AG09319 (cell line): ENCODE measurements at places on chromosomes 6 and 20.

DNA sequence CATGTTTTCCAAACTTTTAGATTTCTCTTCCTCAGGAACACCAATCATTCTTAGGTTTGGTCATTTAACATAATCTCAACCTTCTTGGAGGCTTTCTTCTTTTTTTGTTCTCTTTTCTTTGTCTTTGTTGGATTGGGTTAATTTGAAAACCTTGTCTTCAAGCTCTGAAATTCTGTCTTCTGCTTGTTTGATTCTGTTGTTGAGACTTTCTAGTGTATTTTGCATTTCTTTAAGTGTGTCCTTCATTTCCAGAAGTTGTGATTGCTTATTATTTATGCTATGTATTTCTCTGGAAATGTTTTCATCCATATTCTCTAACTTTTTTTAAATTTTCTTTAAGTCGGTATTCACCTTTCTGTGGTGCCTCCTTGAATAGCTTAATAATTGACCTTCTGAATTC is 42.2 kb downstream of the STMND1 start:
- no peak for DNase-seq

DNA sequence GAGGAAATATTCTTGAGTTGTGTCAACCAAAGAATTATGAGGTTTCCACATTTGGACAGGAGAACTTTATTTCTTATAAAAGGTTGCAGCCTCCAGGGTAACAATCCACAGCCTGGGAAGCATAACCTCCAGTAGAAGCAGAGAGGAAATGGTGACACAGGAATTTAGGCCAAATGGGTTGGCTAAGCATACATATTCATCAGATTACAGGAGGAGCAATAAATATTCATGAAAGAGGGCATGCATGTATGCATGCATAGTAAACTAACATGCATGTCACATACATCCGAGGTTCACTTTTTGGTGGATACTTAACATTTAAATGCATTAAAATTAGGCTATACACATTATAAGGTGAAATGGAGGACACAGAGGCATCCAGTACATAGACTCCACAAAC is 55.7 kb upstream of the NT5E start:
- no peak for DNase-seq

DNA sequence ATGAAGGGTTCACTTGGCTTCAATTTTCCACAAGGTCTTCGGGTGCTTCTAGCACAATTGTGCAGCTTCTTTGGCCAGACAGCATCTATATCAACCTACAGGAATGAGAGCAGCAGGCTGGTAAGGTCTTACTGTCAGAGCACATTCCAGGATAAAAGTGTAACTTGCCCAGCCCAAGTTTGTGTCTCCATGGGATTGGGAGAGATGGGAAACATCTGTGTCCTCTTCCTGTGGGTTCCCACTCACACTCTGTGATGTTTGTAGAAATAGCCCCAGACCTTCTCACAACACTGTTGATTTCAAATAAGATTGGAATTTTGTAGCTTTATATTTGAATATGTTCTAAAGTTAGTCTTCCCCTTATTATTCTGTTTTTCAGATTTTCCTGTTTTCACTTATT is 83.4 kb upstream of the RGS17 start:
- DNase-seq: no peak

- DNase-seq: no peak
These were observed 41.9 kb upstream of the CTNNBL1 start for GRCh38 chr20:37651932-37652331.

DNA sequence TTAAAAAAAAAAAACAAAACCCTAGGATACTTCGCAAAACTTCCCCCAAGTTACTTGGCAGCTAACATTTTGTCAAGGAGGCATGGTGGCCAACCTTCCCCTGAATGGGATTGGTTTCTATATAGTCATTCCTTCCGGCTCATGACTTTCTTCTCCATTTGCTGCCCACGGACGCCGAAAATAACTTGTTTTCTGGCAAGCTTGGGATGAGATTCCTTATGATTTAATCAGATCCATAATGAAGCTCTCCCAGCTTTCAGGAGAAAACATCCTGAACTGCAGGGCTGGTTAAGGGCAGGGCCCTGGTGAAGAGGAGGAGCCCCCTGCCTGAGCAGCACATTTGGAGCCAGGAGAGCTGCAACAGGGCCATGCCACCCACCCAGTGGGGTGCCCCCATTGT is 49.9 kb downstream of the PPP1R16B start:
- DNase-seq: no peak

DNA sequence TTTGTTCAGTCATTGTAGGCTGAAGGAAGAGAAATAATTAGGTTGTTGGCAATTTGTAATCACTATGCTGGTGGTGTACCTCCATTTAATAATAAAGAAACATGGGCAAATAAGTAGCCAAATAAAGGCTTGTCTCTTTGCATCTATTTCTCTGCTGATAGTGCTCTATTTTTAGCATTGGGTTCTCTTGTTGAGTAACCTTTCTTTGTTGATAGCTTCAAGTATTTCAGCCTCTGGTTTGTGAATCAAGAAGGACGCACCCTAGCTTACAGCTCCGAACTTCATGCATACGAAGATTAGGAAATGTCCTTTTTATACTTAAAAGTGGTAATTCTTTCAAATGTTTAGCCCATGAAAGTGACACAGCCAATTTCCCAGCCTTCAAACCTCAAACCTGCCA is 2.6 kb downstream of the PPP1R14C start:
- DNase-seq: no peak

GRCh38 chr20:61932199-61932592 is 133.5 kb downstream of the TAF4 start:
- DNase-seq: no peak

- DNase-seq: no peak
These were observed 60.1 kb downstream of the SEL1L2 start for GRCh38 chr20:13930281-13930680.

DNA sequence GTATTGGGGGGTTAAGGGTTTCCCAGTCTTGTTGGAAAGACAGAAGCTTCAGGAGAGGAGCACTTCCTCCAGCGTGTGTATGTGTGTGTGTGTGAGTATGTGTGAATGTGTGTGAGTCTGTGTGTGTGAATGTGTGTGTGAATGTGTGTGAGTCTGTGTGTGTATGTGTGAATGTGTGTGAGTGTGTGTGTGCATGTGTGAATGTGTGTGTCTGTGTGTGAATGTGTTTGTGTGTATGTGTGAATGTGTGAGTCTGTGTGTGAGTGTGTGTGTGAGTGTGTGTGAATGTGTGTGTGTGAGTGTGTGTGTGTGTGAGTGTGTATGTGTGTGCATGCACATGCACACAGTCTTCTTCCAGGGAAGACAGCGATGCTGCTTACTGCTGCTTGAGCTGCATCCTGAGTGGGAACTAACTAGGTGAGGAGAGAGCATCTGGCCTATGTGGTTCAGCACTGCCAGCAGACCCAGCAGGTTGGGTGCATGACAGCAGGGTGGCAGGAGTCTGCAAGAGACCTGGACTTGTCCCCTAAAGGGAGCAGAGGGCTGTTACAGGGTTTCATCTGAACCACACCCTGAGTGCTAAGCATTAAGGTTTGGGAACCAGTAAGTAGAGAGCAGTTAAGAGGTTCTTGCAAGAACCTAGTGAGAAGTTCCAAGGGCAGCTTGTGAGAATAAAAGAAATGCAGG is 22.7 kb upstream of the CCND3 start:
- DNase-seq: no peak

- no peak for DNase-seq
These were observed 90.4 kb downstream of the MOXD1 start for GRCh38 chr6:132310921-132311320.

DNA sequence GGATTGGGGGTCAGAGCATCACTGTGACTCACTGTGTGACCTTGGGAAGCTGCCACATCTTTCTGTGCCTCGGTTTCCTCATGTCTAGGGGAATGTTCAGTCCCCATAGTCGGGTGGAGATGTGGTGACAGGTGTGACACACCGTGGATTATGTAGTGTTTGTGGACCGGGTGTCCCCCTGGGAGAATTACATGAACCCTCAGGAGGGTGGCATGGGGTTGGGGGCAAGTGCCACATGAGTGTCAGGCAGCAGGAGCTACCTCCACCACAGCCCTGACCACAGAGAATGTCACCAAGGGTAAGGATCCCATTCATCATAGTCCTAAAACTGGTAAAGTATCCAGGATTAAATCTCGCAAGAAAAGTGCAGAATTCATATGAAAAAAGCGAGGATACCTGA is 23.2 kb downstream of the SUN5 start:
- no peak for DNase-seq

GRCh38 chr6:26388441-26388840 is 5.5 kb downstream of the BTN2A2 start:
- DNase-seq: no peak

DNA sequence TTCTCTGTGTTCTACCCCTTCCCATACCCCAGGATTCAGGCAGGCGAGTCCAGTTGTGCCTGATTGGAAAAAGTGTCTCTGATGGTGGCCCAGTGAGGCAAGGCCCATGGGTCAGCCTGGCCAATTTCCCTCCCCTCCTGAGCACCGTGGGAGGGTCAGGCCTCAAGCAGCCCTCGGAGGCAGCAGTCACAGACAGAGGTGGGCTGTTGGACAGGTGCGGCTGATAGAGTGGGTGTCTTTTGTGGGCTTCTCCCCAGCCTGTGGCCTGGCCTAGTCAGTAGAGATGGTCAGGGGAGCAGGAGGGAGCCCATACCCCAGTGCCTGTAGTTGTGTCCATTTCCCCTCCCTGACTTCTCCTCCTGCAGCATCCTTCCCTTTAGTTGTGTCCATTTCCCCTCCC is 8.9 kb downstream of the MYT1 start:
- DNase-seq: no peak

DNA sequence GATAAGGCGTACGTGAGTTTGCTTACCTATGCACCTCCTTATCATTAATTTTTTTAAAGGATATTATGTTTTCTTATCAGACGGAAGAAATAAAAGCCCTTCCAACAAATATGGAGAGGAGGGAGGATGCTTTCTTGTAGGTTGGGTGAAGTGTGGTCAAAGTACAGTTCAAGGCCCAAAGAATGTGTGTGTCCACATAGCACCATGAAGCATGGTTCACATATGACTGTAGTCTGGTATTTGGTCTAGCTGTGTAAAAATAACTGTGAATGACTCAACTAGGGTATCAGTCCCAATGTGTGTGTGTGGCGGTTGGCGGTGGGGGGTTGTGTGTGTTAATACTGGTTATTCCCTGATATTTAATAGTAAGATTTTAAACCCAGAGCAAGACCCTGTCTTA is 212.7 kb downstream of the TMEM242 start:
- DNase-seq: no peak

GRCh38 chr20:61422636-61423425 is 170.8 kb downstream of the CDH4 start:
- DNase-seq: no peak

- DNase-seq: no peak
These were observed 679.8 kb downstream of the EPM2A start for GRCh38 chr6:145055567-145055966.

- DNase-seq: no peak
These were observed 7.0 kb downstream of the PPP1R10 start for GRCh38 chr6:30610065-30610464.

DNA sequence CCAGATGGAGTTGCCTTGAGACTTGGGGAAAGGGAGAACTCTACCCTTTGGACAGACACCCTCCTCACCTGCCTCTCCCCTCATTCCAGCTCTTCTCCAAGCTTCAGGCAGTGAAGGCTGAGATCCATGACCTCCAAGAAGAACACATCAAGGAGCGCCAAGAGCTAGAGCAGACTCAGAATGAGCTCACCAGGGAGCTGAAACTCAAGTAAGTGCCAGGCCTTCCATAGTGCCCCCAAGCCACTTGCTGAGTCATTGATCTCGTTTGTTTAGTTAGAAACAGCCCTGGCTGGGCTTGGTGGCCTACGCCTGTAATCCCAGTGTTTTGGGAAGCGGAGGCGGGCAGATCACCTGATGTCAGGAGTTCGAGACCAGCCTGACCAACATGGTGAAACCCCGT is 39.2 kb downstream of the KIF3B start:
- no peak for DNase-seq

DNA sequence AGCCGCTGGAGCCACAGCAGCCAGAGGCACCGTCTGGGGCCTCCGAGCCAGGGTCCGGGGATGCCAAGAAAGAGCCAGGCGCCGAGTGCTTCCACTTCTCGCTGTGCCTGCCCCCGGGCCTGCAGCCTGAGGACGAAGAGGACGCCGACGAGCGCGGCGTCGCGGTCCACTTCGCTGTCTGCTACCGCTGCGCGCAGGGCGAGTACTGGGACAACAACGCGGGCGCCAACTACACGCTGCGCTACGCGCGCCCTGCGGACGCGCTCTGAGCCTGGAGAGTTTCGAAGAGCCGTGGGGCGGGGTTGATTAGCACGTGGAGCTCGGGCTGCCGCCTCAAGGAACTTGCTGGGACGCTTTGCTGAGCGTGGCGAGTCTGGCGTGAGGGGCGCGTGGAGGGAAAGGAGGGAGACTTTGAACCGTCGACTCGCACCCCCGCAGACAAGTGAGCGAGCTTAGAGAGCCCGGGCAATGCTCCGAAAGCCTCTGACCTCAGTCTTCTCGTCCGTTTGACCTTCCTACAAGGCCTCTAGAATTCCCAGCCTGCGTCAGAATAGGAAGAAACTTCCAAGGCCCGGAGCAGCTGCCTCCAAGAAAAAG is 1.3 kb downstream of the PPP1R3G start:
- no peak for DNase-seq

GRCh38 chr6:84408028-84408427 is 180.6 kb upstream of the CEP162 start:
- no peak for DNase-seq

GRCh38 chr6:37488476-37488875 is 11.2 kb downstream of the CCDC167 start:
- DNase-seq: no peak

DNA sequence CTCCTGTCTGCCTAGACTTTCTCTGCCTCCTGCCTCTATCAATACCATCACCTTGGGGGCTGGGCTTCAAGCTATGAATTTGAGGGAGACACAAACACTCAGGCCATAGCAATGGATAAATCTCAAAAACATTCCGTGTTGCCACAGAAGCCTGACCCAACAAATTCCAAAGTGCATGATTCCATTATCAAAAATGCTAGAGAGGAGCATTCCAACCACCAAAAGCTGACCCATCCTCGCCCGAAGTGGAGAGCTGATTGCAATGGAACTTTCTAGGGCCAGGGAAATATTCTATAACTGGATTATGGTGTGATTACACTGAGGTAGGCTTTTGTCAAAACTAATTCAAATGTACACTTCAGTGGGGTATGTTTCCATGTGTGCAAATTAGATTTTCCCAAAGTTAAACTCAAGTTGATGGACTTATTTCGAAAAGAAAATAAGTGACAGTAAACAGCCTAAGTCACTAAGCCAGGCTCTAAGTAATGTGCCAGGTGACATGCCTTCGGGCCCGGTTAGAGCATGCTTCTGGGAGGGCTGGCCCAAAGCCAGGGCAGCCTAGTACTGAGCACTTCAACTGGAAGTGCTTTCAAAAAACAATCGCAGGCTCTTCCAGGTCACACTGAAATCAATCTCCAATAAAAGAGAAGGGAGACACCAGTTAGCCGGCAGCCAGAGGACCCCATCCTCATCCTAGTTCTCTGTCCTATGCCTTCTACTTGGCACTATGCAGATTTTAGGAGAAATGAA is 142.3 kb downstream of the TBXT start:
- peak; percentile 73 for DNase-seq
